Fibroblast of villous mesenchyme (primary cell): ENCODE measurements at places on chromosomes 16 and 17. TPM values are rescaled to one million over a fixed set of nuclear protein-coding genes. Genes with fewer than 3 reads are reported as not detected.
A peak's percentile ranks its signal among the peaks of the same experiment; 100 is the strongest.

DNA sequence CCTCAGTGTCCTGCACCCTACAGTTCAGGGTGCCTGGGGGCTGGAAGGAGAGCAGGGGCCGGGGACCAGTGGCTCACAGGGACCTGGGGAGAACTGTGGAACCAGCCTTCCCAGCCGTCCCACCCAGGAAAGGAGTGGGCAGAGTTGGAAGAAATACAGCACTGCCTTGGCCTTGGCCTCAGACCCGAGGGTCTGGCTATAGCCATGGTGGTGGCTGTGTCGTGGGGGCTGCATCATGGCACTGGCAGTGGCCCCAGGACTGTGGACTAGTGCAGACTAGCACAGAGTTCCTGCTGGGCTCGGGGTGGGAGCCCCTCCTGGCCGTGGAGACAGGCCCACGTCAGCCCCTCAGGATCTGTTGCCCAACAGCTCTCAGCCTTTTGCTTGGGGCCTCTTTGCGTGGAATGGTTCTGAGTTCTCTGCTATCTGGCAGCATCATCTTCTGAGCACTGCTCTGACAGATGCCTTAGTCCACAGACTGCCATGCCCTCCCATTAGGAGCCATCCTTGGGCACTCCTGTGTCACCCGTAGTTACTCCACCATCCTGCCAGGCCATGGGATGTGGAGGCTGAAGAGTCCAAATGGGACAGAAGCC is 12.6 kb upstream of the DNASE1 start:
- DNase-seq, result no peak

GRCh38 chr16:19980632-19981265 is 92.9 kb downstream of the GPR139 start:
- no peak for DNase-seq

DNA sequence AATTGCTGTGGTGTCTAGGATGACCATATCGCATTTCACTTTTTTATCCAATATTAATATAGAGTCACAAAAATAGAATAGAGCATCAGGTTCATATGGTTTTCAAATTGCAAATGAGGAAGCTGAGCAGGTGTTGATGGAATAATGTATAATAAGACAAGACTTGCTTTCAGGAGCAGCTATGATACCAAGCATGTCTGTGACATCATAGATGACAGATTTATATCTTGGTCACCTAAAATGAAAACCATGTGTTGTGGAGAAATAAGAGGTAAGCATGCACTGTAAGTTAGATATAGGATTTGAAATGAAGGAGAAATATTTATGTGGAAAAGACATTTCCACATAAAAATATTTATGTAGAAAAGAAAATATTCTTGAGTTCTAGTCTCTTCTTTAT is 8.6 kb downstream of the MEIOC start:
- no peak for DNase-seq

GRCh38 chr17:16477255-16477654 is 14.7 kb downstream of the LRRC75A start:
- DNase-seq, result peak; percentile 90

- peak; percentile 56 for DNase-seq
Measured at GRCh38 chr17:43732958-43733357, 25.6 kb downstream of the SOST start.

GRCh38 chr17:81083125-81083765 is 48.3 kb downstream of the BAIAP2 start:
- DNase-seq, result no peak

DNA sequence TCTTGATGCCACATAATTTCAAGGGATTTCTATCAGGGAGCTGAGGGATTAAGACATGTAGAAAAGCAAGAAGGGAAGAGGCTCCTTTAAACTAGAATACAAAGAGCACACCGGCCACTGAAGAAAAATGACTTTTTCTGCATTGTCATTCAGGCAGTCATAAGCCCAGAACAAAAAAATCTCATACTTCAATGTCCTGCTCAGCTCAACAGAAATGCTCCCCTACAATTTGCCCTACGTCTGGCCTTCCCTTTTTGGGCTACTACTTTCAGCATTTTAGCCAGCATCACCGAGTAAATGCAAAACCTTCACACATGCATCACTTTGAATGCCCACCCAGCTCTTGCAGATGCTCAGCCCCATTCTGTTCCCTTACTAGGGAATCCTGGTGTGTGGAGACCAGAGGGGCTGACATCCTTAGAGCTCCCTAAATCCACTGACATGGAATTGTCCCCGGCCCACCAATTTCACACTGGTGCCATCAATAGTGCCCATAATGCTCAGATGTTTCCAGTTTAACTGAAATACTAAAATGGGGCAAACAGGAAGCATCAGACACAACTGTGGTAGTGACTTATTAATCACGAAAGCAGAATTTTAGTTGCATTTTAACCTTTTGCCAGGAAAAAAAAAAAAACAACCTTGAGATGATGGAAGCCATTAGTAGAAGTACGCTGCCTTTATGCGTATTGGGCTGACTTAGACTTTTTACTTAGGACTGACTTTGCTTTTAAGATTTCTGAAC is 2.7 kb downstream of the MAP3K14 start:
- DNase-seq, result no peak

The PPP1R27 gene
- not detected in 2 replicates for total RNA-seq
